ENCODE measurements at places on chromosomes 4 and X. TPM values are rescaled to one million over a fixed set of nuclear protein-coding genes. Genes with fewer than 3 reads are reported as not detected.

DNA sequence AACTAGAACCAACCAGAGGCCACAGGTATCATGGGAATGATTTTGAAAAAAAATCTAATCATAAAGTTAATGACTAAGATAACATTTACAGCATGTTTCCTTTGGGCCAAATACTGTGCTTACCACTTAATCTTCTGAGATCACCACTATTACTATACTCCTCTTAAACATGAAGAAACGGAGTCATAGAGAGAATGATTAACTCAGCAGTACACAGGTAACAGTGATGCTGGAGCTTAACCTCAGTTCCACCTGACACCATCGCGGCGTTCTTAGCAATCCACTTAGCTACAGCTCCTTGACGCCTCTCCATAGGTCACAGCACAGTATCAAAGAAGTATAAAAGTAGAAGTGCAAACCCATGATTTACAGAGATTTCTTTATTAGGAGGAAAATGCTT lies 592.6 kb upstream of the SLIT2 start:
- no peak for DNase-seq

DNA sequence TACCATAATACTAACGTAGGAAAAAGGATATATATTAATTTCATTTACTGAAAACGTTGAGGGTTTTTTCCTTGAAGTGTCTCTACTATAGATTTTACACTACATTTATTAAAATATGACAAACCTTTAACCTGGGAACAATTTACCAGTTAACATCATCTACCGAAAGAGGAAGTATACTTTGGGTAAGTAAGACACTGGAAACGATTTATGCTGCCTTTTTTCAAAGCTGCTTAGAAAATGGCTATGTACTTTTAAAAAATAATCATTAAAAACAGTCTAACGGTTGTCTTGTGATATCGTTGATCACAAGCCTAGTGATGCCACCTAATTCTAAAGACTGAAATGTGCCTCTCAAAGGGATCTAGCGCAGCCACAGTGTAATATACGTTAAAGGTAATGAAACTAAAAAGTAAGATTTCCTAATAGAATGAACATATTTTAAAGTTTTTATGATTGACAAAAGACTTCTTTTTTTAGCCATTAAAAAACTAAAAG lies 50.4 kb downstream of the STX18 start:
- no peak for DNase-seq

DNA sequence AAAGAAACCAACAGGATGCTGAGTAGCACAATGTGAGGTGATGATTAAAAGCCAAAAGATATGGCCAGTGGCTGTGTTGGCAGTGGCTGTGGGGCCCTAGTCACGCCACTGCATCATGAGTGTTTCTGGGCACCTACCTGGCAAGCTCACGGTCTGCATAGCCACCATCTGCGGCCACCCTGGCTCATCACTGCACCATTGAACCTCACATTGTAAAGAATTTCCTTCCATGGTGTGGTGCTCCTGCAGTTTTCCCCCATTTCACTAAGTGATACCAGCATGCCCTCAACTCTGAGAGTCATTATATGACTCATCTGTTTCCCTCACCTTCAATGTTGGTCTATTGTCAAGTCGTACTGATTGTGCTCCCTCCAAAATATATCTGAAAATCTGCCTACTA lies 45.5 kb upstream of the CLNK start:
- DNase-seq: no peak

- DNase-seq: no peak
Measured at GRCh38 chrX:72576141-72576894, 3.7 kb upstream of the HDAC8 start.

DNA sequence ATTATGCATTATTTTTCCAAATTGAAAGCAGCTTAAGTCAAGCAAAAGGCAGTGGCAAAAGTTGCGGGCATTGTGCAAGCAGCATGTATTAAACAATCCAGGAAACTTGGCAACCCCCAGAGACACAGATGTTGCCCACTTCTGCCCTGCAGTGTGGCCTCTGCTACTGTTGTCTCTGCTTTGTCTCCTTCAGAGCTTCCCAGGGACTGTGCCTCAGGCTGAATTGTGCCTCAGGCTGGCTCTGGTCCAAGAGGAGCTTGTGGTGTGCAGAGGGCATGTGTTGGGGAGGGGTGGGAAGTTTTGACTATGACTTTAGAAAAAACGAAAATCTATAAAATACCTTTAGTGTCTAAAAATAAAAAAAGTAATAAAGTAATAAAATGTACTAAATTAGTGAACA lies 201.4 kb downstream of the CCSER1 start:
- DNase-seq: no peak

DNA sequence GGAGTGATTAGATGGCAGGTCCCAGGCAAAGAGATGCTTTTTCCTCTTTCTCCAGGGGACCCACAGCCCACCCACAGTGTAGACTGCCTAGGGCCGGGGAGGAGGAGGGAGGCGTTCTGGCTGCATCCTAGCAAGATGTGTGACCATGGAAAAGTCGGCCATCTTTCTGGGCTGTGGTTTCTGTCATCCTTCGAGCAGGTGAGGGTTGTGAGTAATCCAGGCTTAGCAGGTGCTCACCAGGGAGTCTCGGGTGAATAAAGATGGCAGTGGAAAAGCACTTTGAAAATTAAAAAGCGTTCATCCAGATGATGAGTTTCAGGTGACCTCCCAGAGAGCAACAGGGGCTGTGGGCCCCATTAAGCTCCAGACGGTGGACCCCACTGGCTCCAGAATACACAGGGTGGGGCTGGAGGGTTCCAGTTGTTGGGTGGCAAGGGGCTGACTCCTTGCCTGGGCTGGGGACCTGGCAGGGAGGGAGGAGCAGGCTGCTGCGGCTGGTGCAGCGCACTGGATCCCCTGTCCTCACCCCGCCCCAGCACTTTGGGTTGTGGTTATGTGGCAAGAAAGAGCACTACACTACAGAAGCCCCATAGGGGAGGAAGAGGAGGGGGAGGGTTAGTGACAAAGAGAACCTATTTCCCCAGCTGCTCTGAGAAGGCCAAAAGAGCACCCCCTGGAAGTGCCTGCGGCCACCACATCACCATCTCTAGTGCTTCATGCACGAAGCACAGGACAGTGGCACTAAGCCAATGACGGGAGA lies 23.7 kb downstream of the ELF4 start:
- DNase-seq: no peak

DNA sequence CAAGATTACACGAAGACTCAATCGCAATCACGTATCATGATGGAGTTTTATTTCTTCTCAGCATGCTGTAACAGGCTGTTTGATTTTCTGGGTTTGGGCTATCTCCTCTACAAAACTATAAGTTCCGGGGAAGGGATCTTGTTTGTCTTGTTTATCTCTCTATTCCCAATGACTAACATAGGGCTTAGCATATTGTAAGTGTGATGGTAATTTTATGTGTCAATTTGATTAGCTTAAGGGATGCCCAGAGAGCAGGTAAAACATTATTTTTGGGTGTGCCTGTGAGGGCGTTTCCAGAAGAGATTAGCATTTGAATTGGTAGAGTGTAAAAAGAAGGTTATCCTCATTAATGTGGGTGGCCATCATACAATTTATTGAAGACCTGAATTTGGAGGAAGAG lies 32.8 kb upstream of the C1GALT1C1 start:
- no peak for DNase-seq

DNA sequence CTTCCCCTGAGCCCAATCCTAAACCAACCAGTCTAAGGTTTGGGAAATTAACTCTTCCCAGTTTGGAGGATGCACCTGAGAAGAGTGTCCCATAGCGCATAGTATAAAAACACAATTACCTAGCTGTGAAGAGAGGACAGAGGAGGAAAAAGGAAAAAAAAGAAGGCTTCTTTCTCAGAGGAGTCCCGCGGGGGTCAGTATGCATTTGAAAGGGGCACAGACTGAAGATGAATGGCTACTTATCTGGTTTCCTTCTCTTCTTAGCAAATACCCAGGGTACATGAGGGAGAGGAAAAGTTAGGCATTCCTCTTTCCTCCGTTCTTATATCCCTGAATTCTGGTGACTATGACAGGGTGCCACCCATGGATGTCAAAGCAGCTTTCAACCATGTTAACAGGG lies 96.9 kb downstream of the TMEM47 start:
- no peak for DNase-seq

DNA sequence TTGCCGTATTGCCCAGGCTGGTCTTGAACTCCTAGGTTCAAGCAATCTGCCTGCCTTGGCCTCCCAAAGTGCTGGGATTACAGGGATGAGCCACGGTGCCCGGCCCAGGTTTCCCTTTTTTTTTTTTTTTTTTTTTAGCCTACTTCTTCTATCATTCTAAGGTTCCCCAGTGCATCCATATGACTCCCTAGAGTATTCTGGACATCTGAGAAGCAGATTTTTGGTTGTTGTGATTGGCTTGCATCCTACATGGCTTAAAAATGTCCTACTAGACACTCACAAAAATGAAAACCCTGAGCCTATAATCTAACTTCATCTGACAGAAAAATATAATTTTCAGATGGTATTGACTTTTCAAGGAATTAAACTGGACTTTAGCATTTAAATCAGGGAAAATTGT lies 41.7 kb downstream of the SMIM14 start:
- no peak for DNase-seq

DNA sequence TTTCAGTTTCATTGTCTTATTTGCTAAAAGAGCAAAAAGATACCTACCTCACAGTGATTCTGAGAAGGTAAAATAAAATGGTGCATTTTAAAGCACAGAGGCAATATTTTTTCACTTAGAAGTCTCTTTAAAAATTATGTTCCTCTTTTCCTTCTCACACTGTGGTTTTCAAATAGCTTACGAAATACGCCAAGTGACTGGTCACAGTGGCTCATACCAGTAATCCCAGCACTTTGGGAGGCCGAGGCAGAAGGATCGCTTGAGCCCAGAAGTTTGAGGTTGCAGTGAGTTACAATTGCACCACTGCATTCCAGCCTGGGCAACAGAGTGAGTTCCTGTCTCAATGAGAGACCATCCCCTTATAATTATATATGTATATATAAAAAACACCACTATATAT lies 372.6 kb downstream of the FBXO8 start:
- no peak for DNase-seq

GRCh38 chr4:40289366-40290188 lies 45.6 kb upstream of the CHRNA9 start:
- DNase-seq: no peak

GRCh38 chrX:109347632-109348031 lies 134.3 kb downstream of the GUCY2F start:
- DNase-seq: no peak

GRCh38 chr4:119692001-119692400 lies 63.4 kb upstream of the PDE5A start:
- DNase-seq: no peak

DNA sequence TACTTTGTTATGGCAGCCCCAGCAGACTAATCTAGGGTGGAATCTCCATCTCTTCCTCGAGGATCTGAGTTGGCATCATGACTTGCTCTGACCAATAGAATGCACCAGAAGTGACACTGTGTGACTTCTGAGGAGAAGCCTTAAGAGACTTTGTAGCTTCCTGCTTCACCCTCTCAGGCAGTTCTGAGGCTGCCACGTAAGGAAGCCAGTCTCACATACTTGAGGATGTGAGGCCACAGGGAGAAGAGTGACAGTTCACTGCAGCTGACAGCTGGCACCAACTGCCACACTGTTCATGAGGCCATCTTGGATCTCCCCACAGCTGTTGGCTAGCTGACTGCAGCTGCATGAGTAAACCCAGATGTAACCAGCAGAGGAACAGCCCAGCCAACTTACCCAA lies 29.3 kb upstream of the BCOR start:
- DNase-seq: no peak

DNA sequence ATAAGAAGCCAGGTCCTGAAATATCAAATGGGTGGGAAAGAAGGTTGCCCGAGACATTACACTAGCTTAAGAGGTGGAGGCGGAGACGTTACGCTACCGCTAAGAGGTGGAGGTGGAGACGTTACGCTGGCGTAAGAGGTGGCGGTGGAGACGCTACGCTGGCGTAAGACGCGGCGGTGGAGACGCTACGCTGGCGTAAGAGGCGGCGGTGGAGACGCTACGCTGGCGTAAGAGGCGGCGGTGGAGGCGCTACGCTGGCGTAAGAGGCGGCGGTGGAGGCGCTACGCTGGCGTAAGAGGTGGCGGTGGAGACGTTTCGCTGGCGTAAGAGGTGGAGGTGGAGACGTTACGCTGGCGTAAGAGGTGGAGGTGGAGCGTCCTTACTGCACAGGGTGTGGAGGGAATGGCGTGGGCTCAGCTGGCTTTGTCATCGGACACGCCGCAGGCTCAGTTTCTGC lies 12.8 kb downstream of the CYP4V2 start:
- peak; percentile 50 for DNase-seq

GRCh38 chr4:31366041-31366440 lies 645.9 kb downstream of the PCDH7 start:
- no peak for DNase-seq

GRCh38 chr4:83561381-83561780 lies 25.5 kb downstream of the GPAT3 start:
- no peak for DNase-seq

DNA sequence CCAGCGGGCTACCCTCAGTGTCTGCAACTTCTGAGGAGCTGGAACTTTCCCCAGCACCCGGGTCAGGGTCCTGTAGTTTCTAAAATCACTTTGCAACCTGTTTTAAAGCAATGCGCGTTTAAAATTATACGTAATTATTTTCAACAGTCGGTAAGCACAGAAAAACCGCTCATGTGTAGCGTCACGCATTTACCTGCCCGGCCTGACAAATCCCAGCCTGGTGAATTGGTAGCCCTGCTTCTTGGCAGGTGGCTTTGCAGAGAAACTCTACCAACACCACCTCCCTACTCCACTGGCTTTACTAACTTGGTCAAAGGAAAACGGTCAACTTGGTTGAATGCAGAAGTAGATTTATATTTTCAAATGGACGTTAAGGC lies 640 bp downstream of the BANK1 start:
- no peak for DNase-seq

DNA sequence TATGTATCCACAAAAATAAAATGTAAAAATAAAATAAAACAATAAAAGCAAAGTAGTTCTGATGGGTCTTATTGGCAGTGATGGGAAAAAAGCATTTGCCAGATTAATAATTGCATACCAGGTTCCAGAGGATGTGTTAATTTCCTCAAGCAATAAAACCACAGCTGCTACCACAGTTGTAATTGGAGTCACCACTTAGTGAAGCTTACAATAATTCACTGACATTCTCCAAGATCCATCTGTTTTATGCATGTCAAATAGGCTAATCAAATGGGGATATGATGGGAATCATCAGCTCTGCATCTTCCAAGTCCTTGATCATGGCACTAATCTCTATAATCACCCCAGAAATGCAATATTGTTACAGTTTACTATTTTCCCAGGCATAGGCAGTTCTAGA lies 123.5 kb upstream of the EMCN start:
- DNase-seq: no peak

- DNase-seq: no peak
Measured at GRCh38 chr4:152780267-152780778, 569 bp downstream of the ARFIP1 start.

- no peak for DNase-seq
Measured at GRCh38 chr4:150389896-150390530, 191.9 kb upstream of the MAB21L2 start.

MGAT4D gene
- not detected for total RNA-seq

XPNPEP2 gene
- 3.5 TPM for total RNA-seq

ARR3 gene
- total RNA-seq: not detected

GYG2 gene
- total RNA-seq: not detected

MAGEB1 gene
- not detected for total RNA-seq

DDIT4L gene
- 1.4 TPM for total RNA-seq

SLC6A8 gene
- 12.9 TPM for total RNA-seq

HTATSF1 gene
- total RNA-seq: 103 TPM

TCEAL6 gene
- not detected for total RNA-seq

CPE gene
- total RNA-seq: 142 TPM

APLN gene
- not detected for total RNA-seq

CACNA1F gene
- total RNA-seq: 0.98 TPM

SPANXA1 gene
- total RNA-seq: not detected

KIF4A gene
- total RNA-seq: not detected

PUDP gene
- 32.3 TPM for total RNA-seq

ARX gene
- 0.49 TPM for total RNA-seq

SLC38A5 gene
- total RNA-seq: 5.0 TPM

CUL4B gene
- 88.1 TPM for total RNA-seq

All from uterus (tissue), 4 donors.